ENCODE measurements at places on chromosomes 3 and 15.

DNA sequence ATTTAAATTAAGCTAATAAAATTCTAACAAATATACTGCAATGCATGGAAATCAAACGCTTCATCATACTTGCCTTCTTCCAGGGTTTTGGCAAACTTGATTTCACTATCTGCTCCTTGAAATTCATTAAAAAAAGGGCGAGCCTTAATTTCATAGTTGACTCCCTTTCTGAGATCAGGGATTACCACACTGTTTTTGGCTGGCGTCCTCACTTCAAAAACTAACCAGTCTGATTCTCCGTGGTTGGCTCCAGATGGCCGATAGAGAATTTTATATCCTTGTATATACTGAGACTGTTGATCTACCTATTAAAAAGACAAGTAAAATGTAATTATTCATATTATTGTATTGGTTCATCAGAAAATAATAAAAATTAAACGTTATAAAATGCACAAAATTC, 1106.8 kb downstream of the ROBO1 start:
- no peak for DNase-seq

DNA sequence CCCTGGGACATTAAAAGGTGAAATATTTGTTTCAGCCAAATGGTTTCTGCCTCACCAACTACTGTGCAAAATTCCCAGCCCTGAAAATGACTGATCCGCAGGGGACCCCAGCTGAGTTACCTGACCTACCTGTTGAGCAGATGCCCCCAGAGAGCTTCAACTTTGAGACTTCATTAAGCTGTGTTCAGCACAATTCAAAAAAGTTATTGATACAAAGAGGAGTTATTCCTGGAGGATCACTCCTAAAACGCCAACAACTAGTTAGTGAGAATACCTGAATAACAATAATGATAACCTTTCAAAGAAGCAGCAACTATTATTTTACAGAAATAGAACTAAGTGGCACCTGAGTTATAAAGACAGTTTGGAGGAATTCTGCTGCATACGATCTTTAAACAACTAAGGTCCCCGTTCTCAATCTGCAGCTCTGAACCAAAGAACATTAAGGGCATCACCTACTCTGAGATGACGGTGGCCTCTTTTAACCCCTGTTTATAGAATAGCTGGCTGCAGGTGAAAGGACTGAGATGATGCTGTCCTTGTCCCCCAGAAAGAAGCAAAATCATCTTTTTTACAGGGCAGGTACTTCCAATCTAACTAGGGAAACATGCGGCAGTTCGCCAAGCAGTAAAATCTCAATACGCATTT, 659 bp downstream of the GADL1 start:
- DNase-seq: no peak

GRCh38 chr3:150227839-150228238, 180.3 kb upstream of the TSC22D2 start:
- DNase-seq: no peak

- DNase-seq: no peak
Measured at GRCh38 chr15:75945953-75946352, 42.3 kb downstream of the FBXO22 start.

DNA sequence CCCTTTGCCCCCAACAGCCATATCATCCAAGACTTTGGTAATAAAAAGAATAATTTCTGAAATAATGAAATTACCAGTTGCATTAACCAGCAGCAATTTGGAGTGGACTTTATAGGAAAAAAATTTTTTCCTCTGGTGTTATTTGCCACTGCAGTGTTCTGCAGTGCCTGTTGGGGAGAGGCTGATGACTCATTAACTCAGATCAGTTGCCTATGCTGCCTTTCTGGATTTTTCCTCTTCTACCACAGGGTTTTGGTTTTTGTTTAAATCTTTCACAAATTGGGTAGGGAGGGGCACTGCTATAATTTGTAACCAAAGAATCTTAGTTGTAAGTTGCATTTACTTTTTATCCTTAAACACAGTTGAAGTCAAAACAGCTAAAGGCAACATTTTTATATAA, 22.7 kb downstream of the ATP6V1A start:
- no peak for DNase-seq

- DNase-seq: peak; percentile 14
Measured at GRCh38 chr3:114624047-114624445, 330.2 kb downstream of the TIGIT start.

GRCh38 chr15:89041507-89041906, 46.7 kb upstream of the ABHD2 start:
- no peak for DNase-seq

DNA sequence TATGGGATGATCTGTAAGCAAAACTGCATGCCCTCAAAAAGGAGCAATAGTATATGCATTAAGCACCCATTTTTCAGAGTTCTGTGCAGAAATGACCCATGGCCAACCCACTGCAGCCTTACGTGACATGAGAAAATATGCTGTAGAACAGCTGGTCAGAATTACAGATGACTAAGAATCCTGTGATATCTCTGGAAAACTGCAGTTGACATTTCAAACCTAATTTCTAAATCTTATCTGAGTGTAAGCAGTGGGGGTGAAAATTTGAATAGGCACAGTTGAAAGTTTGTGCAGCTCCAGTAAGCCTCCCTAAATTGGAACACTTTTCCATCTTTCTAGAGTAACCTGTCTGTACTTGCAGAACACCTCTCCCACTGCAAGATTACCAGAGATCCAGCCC, 28.7 kb upstream of the COL6A6 start:
- DNase-seq: no peak

DNA sequence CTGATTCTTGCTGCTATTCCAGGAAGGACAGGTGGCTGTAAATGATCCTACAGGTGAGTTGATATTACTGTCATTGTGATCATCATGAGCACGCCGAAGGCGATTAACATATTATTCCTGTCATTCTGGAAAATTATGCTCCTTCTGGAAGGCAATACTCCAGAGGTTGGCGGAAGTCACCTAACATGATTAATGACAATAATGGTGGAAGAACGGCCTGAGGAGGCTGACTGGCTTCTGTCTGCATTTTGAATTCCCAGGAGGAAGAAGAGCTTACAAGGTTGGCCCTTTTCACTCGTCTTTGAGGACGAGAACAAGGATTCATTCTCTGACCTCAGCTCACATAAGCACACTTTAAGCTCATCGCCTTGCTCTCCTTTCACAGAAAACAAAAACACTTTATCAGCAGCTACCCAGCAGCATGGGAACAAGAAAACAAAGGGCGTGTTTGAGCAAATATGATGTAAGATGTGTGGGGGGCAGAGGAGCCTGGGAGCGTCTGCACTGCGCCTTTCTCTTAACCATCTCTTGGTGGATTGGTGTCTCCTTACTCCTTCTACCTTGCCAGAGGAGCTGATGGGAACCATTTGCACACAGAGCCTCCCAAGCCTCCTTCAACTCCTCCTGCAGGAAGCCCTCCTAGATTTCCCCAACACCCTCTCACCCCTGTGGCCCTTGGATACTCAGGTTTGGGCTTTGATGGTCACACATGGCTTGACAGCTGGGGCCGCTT, 23.0 kb downstream of the ACSBG1 start:
- no peak for DNase-seq

DNA sequence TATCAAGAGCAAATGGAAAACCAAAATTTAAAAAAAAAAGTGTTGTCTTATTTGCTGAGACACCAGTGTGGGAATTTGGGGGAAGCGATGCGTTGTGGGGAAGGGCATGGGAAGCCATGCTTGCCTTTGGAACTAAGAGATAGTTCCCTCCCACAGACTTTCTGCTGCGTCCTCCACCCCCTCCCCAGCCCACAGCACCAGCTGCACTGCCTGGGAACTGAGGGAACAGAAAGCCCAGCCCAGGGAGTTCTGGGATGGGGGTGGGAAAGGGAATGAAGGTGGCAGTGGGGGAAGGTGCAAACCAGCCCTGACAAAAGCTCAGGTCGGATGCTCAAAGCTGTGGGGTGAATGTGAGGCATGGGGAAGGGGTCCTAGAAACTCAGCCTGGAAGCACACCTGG, 8.1 kb upstream of the NTRK3 start:
- no peak for DNase-seq

GRCh38 chr3:129467932-129468331, 27.9 kb downstream of the IFT122 start:
- no peak for DNase-seq

DNA sequence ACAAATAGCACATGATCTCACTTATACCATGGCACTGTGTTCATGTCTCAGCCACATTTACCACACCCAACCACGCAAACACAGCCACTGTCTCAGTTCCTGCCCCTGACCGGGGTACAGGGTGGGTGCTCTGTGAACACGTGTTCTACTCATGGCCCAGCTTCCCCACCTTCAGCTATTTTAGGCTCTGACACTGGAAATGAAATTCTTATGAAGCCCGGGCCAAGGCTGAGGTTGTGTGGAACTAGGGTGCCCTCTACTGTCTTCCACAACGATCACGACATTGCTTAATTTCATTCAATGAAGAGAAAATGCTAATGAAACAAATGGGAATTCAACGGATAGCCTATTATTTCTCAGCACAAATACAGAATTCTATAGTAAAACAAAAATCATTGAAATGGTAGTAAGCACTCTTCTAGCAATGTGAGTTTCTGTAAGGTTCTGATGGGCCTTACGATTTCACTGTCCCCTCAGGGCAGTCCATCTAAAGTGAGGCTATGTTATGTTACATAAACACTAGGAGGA, 2.1 kb upstream of the GABRA5 start:
- DNase-seq: no peak

GRCh38 chr3:111882799-111883198, 23.7 kb downstream of the PHLDB2 start:
- DNase-seq: no peak

DNA sequence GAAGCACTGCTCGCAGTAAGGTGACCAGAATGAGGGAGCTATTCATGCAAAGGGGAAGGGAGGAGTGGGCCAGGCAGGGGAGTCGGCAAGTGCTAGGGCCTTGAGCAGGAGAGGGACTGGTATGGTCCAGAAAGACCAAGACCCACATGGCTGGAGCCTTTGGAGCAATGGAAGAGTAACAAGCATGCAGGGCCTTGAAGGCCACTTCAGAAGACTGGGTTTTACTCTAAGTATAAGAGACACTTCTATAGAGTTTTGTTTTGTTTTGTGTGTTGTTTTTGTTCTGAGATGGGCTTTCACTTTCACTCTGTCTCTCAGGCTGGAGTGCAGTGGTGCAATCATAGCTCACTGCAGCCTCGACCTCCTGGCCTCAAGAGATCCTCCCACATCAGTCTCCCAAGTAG, 42.0 kb downstream of the BFSP2 start:
- no peak for DNase-seq

DNA sequence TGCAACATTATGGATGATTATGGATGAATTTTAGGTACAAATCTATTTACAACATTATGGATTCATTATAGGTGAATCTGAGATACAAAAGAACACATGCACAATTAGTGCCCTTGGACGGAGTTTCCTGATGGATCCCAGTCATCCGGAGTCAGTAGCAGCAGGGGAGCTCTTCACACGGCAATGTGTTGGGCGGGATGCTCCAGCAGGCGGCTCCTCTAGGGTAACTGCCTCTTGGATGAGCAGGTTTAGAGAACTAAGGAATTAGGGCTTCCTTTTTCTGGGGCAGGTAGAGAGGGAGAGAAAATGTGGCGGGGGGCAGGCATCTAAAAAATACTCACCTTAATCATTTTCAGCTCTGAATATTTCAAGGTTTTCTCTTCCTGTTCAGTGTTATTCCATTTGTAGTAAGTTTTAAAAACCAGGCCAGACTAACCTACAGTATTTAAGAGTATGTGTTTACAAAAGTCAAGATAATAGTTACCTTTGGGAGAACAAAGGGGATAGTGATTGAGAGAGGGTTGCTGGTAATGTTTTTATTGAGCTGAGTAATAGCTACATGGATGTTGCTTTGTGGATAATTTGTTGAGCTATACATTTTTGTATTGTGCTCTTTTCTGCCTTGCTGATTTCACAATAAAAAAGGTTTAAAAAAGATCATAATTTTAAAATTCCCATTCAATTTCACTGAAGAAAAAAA, 27.4 kb upstream of the GOLM2 start:
- no peak for DNase-seq

DNA sequence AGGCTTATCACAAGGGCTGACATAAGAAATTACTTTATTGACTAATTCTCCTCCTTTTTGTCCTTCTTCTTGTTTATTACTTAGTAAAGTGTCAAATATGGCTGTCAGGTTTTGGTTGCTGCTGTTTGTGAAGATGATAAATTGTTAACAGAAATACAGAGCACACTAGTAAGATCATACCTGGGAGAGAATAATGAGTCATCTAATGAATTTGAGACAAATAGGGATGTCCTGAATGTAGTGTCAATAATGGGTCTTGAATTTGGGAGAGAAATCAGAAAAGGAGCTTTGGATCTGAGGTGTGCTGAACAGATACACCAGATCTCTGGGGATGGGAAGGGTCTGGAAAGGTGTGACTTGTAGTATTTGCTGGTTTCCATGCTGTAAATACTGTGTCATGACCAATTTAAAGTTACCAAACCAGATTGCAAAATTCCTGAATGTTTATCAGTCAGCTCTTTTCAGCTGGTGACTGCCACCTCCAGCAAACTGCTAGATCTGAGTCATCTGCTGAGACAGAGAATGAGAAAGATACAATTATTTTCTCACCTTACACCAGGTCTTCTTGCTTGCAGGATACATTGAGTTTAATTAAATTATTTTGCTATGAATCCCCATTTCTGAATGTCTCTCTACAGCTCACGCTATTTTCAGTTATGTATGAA, 76.7 kb upstream of the SATB1 start:
- DNase-seq: no peak

- peak; percentile 25 for DNase-seq
Measured at GRCh38 chr3:172622916-172623700, 87.8 kb downstream of the NCEH1 start.

GRCh38 chr3:53890726-53891475, 758 bp downstream of the SELENOK start:
- no peak for DNase-seq

GRCh38 chr3:53361852-53362251, 14.5 kb upstream of the DCP1A start:
- DNase-seq: no peak

DNA sequence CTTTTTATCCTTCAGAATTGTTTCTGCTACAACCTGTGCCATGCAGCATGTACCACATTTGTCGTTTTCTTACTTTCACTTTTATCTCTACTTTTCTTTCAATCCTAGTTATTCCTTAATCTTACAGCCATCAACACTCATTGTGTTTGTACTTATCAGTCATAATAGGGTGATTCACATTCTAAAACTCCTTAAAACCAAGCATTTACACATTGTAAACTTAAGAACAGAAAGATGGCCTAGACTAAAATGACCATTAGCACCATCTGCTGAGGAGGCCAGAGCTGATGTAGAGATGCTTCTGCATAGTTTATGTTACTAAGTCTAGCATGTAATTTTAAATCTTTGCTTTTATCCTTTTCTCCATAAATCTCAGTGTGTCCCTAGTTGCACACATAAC, 25.5 kb downstream of the EIF2AK4 start:
- DNase-seq: no peak
